ENCODE measurements at places on chromosomes 1 and 21.
A peak's percentile ranks its signal among the peaks of the same experiment; 100 is the strongest.

DNA sequence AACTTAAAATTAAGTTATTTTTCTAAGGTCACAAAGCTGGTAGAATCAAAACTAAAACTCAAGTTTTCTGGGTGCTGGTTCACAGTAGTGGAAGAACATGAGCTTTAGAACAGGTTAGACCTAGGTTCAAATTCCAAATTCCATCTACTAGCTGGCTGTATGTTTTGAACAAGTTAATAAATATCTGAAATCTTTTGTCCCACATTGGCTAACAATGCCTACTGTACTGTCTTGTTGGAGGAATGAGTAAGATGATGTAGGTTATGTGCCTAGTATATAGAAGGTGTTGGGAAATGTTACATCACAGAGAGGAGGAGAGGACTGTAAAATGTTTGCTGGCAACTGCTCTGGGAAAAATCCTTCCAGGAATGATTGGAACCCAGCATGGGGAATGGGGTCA, 14.0 kb upstream of the CD247 start:
- no peak for DNase-seq

DNA sequence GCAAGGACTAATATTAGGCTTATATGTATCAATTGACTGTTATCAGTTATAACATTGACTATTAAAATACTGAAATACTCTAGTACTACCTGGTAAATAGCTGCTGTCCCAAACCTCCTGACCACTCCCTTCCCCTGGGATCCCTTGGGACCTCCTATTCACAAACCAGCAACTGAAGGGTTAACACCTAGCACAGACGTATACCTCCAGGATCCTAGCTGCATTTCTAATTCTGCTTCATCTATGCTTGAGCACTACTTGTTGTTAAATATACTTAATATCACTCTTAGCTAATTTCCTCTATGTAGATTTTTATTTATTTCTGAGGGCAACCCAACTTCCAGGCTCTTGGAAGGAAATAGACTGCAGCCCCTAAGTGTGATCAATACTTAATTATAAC, 1.8 kb upstream of the NFYC start:
- DNase-seq: no peak

DNA sequence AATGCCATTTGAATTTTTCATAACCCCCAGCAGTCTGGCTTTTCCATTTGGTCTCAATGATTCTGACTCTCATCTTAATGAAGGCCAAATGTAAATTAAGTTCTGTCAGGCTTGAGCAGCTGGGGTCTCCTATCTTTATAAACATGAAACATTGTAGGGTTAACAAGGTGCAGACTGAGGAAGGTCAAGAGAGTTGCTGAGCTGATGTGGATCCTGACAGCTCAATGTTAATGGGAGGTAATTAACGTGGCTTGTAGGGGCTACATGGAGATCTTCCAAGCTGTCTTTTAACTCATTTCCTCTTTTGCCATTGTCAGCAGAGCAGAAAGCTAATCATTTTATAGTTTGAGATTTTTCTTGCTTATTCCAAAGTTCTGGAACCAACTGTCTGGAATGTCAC, 55.2 kb downstream of the FGGY start:
- no peak for DNase-seq

GRCh38 chr1:52892424-52893215, 28.9 kb downstream of the ECHDC2 start:
- DNase-seq: no peak

DNA sequence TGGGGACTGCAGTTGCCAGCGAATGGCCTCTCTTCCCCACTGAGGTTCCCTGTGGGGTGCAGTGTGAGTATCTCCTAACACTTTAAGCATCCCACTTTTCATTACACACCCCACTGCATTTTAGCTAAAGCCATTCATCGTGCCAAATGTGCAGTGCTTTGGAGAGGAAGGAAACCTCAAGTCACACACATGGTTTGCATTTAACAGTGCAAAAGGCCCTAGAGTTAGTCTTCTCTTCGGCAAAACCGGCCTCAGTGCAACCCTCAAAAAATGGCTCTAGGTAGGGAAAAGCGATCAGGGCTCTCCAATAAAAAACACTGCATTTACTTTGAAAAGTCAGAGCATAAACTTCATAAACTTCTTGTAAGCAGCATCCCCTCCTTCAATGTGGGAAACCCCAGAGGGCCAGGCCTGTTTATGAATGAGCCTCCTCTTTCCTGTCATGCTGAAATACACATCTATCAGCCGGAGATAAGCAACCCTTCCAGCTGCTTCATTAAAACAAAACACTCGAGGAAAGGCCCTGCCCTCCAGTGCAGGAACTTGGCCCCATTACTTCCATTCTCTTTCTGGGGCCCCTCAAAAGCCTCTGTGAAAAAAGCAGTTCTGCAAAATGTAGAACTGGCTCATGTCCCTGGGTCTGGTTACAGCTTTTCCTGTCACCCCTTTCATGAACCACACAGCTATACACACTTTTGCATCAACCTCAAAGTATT, 184.0 kb downstream of the CDC7 start:
- DNase-seq: no peak

DNA sequence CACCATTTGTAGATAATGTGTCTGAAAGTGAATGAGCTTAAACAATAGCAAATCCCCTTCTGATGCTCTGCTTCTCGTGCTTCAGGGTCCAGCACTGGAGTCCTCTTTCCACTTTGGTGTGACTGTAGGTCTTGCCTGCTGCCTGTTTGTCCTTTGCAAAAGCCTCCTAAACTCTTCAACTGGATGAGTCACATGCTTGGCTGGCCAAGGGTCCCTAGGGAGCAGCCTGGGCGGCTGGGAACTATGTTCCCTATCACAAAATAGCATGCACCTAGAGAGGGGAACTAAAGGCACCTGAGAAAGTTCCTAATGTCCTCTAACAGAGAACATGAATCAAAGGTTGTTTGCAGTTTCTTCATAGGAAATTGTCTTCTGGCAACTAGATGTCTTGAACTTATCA, 607.2 kb upstream of the PLXNA2 start:
- DNase-seq: no peak

GRCh38 chr1:20152599-20152930, 13.4 kb downstream of the PLA2G2F start:
- DNase-seq: no peak

DNA sequence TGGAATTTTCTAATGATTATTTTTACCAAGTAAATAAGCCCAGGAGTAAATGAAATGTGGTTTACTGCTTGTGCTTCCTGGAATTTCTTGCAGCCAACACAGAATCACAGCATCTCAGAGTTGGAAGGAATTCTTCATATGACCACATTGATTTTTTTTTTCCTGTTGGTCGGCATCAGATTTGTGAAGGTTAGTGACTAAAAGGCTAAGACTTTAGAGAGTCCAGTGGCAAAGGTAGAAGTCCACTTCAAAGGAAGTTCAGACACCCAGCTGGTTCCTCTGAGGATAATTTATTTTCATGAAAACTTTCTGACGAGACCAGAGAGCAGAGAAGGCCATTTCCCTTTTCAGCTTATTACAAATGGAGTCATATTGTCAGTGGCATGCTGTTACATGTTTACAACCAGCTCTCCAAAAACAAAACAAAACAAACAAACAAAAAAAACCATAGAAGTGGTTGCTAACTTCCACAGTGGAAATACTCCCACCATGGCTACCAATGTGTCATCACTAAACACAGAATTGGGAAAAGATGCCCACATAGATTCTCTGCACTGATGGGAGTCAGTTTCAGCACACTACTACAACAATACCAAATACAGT, 77.2 kb upstream of the CDC42BPA start:
- no peak for DNase-seq

DNA sequence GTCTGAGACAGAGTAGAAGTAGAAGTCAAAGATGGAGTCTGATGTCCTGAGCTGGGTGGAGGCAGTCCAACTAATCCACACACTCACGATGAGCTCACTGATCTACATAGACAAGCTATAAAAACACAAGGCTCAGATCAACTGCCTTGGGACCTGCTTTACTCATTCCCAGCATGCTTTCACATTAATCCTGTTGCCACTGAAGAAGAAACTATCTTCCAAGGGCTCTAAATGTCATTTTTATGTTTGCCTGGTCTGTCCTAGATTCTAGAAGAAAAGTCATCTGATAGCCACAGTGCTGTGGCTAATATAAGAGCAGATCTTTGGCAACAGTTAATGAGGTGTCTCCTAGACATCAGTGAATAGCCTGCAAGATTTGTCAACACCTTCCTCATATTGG, 522.7 kb downstream of the NUF2 start:
- DNase-seq: no peak

- DNase-seq: no peak
Observed at GRCh38 chr1:37901191-37901892, 42.0 kb upstream of the MTF1 start.

DNA sequence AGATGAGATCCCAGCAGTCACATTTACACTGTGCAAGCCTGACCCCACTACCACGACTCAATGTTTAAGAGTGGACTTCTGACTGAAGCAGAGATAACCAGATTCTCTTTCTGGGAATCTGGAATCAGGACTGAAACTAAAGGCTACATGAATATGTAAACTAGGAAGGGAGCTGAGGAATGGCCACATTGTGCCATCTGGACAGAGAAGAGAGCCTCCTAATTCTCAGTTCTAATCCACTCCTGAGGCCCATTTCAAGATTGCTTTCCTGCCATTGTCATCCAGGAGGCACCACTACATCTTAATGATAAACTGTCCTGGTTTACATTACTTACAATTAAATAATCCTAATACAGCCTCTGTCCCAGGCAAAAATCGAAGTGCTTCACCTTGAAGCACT, 6.5 kb downstream of the PAXBP1 start:
- DNase-seq: no peak

GRCh38 chr1:31507676-31508530, 68.4 kb upstream of the TINAGL1 start:
- DNase-seq: no peak

DNA sequence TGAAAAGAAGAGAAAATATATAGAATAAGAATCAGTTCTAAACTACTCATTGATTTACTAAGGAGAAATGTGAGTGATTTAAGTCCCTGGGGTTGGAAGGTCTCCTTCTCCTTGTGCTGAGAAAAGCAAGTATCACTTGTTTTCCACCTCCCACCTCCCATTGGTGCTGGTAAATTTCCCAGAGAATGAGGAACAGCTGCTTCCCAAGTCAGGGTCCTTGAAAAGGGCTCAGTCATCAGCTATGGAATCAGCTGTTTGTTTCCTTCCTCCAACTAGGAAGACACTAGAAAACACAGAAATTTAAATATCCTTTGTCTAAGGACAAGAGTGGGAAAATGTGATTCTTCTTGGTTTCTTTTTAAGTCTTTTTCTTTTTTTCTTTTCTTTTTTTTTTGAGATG, 131.3 kb upstream of the C1orf21 start:
- no peak for DNase-seq

- no peak for DNase-seq
Observed at GRCh38 chr1:121558514-121558913, 373.7 kb downstream of the SRGAP2C start.

- DNase-seq: no peak
Observed at GRCh38 chr1:228314315-228314657, 92.3 kb downstream of the TRIM11 start.

DNA sequence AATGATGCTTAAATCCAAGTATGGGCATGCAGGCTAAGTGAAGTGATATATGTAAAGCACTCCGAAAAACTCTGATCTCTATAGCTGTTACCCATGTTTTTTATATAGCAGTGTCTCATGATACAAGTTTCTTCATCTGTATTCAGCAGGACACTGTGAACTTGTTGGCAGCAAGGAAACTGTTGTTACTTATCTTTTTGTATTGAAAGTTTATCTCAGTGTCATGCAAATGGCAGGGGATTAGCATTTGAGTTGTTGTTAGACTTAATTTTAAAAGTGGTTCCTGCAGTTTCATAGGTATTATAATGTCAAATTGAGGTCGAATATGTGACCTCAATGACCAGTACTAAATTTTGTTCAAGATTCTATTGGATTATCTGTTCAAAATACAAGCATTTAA, 47.9 kb downstream of the NCAM2 start:
- no peak for DNase-seq

GRCh38 chr1:164781972-164782371, 223.0 kb downstream of the PBX1 start:
- DNase-seq: no peak

GRCh38 chr1:23699280-23700179, 7.9 kb downstream of the RPL11 start:
- peak; percentile 10 for DNase-seq

GRCh38 chr1:61082311-61083012, at the start of gene NFIA:
Gene NFIA (plus strand): TSS chr1:61082561.
- DNase-seq: no peak

- no peak for DNase-seq
Observed at GRCh38 chr1:206909883-206910318, 11.8 kb downstream of the FCMR start.

DNA sequence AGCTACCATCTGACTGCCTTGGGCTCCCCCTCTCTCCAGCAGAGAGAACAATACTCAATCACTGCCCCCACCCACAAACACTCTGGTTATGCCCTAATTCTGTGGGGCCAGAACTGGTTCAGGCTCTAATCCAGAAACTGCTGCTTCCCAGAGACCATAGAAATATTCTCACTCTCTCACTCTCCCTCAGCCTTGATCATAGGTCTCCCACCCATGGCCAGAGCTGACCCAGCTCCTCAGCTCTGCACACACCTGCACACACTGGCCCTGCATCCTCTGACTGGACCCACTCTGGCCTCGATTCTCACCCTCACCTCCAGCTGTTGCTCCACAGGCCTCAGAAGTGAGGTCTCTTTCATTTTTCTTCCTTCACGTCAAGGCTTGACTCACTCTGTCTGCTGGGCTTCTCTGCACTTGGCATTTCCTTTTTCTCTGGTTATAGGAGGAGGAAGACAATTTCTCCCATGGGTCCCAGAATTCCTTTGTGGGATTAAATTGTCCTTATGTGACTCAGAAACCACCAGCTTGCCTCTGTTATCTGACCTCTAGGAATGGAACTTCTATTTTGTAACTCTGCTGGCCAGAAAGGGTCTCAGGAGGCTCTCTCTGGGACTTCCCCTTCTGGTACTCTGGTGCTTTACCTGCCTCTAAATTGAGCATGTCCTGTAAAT, 15.6 kb upstream of the ZMYM6 start:
- peak; percentile 24 for DNase-seq

- DNase-seq: no peak
Observed at GRCh38 chr1:7581754-7582459, 189.2 kb upstream of the VAMP3 start.

DNA sequence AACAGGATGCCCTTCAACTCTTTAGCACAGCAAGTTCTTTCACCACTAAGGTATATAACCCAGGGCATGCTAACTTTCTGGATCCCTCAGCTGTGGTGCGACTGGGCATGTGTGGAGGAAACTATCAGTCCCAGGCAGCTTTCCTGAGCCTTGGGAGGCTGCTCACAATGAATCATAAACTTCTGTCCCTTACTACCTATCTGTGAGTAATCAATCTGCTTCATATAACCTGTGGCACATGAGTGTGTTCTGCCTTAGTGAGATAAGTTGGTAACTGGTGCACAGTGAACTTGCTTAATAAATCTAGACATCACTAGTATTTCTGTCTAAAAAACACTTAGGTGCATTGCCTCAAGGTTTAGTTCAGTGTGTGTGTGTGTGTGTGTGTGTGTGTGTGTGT, 158.0 kb downstream of the GPATCH2 start:
- no peak for DNase-seq

- no peak for DNase-seq
Observed at GRCh38 chr1:198054510-198054909, 102.3 kb upstream of the NEK7 start.

Data from GOT3 (cell line).